ENCODE measurements at places on chromosomes 3 and 15.

DNA sequence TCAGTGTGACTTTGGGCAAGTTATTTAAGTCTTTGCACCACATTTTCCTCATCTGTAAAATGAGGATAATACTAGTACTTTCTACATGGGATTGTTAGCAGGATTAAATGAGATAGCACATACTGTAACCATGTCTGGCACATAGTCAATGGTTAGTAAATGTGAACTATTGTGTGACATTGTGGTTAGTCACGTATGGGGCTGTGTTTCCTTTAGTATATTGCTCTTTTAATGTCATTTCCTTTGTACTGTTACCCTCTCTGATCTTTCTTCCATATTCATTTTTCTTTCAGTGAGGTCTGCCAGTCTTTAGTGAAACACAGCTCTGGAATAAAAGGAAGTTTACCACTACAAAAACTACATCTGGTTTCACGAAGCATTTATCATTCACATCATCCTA lies 21.4 kb downstream of the OPA1 start:
- no peak for DNase-seq

GRCh38 chr3:153925841-153926514 lies 195.2 kb upstream of the ARHGEF26 start:
- DNase-seq: no peak

DNA sequence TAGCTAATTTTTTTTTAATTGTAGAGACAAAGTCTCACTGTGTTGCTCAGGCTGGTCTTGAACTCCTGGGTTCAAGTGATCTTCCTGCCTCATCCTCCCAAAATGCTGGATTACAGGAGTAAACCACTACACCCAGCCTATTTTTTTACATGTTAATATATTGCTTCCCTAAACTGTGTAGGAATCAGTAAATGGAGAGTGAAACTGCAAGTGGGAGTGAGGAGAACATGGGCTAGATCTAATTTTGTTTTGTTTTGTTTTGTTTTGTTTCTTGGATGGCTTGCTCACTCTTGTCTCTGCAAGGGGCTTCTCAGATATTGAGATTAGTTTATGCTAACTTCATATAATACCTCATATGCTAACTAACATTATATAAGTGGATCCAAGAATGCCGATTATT lies 31.5 kb downstream of the PARP15 start:
- no peak for DNase-seq

DNA sequence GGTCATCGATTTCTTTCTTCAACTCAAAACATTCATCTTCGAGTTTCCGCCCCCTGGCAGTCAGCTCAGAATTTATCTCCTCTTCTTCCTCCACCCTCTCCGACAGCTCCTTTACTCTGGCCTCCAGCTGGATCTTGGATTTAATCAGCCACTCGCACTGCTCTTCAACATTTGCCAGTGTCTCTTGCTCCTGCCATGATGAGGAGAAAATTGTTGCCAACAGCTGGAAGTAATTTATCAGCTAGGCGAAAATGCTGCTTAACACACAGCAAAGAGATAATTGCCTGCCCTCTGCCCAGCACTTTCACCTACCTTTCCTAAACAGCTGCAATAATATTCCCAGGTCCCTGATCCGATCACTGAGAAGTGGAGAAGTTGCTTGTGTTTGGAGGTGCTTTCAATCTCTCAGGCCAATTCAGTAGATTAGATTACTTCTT lies 69.3 kb downstream of the MYH15 start:
- DNase-seq: no peak

- no peak for DNase-seq
These were observed 84.5 kb upstream of the ATP10A start for GRCh38 chr15:25947323-25948314.

GRCh38 chr3:185409957-185410356 lies 47.0 kb downstream of the MAP3K13 start:
- no peak for DNase-seq

- no peak for DNase-seq
These were observed 387.4 kb downstream of the RBMS3 start for GRCh38 chr3:29668233-29668632.

GRCh38 chr3:62048577-62048976 lies 324.8 kb downstream of the FEZF2 start:
- DNase-seq: no peak

GRCh38 chr3:107899990-107900651 lies 190.7 kb downstream of the CD47 start:
- no peak for DNase-seq

- DNase-seq: no peak
These were observed 5.1 kb downstream of the FAM107A start for GRCh38 chr3:58572013-58572633.

DNA sequence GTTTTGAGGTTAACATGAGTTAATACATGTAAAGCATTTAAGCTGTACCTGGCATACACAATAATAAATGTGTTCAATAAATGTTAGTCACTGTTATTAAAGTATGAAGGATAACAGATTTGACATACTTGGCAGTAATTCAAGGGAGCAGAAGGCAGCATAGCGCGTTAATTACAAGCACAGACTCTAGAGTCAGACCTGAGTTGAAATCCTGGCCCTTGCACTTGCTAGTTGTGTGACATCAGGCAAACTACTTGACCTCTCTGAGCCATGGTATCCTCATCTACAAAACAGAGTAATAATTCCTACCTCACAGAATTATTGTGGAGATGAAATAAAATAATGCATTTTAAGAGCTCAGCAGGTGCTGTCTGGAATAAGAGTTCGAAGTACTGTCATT lies 5.4 kb downstream of the IFT122 start:
- no peak for DNase-seq

GRCh38 chr3:32276279-32276841 lies 37.9 kb downstream of the CMTM8 start:
- DNase-seq: no peak

DNA sequence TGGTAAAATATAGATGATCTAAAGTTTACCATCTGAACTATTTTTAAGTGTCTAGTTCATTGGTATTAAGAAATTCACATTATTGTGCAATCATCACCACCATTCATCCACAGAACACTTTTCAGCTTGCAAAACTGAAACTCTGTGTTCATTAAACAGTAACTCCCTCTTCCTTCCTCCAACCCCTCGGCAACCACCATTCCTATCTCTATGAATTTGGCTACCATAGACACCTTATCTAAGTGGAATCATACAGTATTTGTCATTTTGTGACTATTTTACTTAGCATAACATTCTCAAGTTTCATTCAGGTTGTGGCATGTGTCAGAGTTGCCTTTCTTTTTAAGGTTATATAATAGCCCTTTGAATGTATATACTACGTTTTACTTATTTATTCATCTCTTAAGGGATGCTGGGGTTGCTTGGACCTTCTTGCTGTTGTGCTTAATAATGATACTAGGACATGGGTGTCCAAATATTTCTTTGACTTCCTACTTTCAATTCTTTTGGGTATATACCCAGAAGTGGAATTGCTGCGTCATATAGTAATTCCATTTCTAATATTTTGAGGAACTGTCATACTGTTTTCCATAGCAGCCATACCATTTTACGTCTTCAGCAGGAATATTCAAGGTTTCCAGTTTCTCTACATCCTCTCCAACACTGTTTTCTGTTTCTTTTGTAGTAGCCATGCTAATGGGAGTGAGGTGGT lies 20.9 kb downstream of the KAT2B start:
- peak; percentile 39 for DNase-seq

DNA sequence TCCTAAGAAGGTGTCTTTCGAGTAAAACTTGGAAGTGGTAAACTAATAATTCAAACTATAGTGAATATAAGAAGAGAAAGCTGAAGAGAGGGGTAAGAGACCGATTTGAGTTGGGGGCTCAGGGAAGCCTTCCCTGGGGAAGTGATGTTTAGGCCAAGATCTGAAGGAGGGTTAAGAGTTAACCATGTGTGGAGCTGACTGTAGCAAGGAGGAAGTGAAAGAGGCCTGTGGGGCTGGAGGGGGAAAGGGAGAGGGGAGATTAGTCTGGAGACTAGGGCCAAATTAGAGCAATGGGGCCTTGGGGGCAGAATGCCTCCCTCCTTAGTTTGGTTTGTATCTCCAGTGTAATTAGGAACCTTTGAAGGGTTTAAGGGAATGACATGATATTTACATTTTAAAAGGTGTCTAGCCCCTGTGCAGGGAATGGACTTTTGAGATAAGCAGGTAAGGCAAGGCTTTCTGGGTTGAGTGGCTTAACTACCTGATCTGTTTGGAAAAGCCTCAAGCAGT lies 2.2 kb downstream of the ZNF592 start:
- DNase-seq: no peak

DNA sequence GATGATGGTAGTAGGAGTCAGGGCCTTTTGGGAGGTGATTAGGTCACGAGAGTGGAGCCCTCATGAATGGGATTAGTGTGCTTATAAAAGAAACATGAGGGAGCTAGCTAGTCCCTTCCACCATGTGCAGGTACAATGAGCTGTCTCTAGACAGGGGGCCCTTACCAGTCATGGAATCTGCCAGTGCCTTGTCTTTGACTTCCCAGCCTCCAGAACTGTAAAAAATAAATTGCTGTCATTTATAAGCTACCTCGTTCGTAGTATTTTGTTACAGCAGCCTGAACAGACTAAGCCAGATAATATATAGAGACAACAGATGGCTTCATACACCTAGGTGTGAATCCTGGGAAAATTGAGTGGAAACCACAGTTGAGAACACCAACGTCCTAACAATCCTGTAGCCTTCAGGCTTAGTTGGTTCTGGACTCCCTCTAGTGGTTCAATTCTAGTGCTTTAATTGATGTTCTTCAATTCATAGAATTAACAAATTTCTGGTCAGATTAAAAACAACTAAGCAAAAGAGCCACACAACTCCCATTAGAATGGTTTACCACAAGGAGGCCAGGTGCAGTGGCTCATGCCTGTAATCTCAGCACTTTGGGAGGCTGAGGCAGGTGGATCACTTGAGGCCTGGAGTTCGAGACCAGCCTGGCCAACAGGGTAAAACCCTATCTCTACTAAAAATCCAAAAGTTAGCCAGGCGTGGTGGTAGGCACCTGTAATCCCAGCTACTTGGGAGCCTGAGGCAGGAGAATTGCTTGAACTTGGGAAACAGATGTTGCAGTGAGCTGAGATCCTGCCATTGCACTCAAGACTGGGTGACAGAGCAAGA lies 21.3 kb upstream of the GATM start:
- DNase-seq: peak; percentile 51

DNA sequence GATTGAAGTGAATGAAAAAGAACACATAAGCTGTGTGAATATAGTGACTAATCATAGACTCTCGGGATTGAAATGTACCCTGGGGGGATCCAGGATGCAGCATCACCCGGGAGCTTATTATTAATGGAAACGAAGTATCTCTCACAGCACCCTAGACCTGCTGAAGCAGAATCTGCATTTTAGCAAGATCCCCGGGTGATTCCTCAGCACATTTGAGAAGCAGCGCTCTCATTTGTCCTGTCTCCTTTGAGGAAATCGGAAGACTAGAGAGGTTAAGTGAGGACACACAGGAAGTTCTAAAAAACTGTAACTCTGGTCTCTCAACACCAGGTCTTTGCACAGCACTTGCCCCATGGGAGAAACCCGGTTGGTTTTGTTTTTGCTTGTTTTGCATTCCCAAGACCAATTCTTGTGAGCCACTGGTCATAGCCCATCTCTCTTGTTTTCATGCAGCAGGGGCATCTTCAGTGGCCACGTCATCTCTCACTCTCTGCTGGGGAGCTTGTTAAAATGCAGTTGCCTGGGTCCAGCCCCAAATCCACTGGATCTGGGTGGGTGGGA lies 30.2 kb downstream of the ZNF710 start:
- no peak for DNase-seq

DNA sequence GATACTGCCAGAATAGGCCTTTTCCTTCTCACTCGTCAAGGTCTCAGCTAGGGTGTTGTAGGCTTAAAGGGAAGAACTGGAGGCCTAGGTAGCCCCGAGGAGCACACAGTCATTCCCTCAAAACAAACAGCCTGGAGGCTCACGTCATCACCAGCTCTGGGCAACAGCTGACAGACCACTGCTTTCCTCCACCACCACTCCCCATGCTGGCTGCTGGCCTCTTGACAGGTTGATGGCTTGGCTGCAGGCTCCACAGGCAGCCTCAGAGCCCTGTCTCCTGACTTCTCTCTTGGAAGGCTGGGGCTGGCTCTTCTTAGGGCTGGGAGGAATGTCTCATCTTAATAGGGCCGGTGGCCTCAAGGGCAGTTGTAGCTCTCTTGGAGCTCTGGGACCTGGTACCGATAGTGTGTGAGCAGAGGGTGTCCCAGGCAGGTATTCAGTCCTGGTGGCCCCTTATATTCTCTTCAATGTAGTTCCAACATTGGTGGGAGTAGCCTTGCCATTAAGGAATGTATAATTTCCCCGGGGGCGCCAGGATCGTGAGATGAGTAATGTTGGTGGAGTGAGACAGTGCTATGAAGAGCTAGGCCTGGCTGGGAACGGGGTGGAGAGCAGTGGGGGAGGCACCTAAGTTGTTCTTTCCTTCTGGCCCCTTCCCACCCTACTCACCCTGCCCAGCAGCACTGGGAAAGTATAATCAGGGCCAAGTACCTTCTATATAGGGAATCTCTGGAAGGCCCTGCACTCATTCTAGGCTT lies 6.1 kb upstream of the AP2M1 start:
- DNase-seq: no peak

DNA sequence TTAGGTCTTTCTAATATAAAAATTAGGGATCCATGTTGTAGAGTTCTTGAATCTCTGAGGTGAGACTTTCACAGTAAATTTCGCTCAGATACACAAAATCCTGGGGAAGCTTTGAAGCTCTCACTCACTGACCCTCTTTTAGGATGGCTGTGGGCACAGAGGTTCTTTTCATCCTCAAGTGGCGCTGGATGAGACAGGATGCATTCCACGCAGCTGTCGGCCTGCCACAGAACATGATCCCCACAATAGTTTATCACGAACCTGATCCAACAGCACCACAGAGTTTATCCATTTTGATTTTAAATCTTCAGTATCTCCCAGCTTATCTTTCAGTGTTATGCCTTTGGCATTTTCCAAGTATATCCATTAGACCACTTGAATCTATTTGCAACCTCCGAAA lies 91.9 kb downstream of the WDR76 start:
- DNase-seq: no peak

DNA sequence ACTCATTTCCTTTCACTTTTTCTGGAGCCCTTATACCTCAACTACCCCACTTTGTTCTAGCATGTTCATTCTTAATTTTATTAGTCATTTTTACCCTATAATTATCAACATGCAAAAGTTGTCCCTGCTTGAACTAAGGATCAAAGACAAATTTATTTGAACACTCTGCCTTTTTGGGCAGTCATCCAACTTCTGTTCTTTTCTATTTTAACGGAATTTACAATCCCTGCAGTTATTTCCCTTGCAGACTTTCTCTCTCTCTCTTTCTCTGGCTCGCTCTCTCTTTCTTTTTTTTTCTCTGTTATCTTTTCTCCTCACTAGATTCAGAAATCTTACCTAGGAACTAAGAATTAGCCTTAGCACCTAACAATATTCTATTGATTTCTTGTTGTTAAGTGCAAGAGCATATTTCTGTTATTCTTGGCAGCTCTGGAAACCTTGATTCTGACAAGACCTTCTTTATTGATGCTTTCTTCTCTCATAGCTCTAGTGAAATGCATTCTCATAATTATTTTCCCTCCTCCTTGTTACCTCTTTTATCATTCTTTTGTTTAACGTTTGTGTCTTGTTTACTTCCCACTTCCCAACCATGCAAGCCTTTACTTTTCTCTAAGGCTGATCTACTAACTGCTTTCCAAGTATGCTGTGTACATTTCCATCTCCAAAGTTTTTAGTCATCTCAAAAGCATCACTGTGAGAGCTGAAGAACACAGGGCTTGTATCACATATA lies 951.6 kb downstream of the DIPK2A start:
- DNase-seq: no peak

Data from CD4-positive, alpha-beta T cell treated with Interleukin-4 for 4 hours (primary cell).